ENCODE measurements at places on chromosomes 7 and 10. TPM values are rescaled to one million over a fixed set of nuclear protein-coding genes. Genes with fewer than 3 reads are reported as not detected.

GRCh38 chr7:142422621-142423020 is 164.8 kb upstream of the PRSS58 start:
- DNase-seq: no peak

GRCh38 chr10:73816917-73817729 is 5.7 kb upstream of the NDST2 start:
- DNase-seq: no peak

DNA sequence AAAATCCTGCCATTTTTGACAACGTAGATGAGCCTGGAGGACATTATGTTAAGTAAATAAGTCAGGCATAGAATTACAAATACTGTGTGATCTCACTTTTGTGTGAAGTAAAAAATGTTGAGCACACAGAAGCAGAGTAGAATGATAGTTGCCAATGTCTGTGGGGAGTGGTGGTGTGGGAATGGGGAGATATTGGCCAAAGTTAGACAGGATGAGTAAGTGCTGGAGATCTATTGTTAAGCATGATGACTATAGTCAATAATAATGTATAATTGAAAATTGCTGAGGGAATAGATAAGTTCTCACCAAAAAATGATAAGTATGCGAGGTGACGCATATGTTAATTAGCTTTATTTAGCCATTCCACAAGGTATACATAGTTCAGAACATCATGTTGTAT is 92.0 kb downstream of the GPR85 start:
- no peak for DNase-seq

GRCh38 chr10:119522747-119523426 is 19.6 kb downstream of the RGS10 start:
- no peak for DNase-seq

The HPSE2 gene
- not detected for total RNA-seq
